Central memory CD4-positive, alpha-beta T cell (primary cell): ENCODE measurements at places on chromosomes 2 and 18.

GRCh38 chr2:70087702-70088597, 673 bp downstream of the PCBP1 start:
- no peak for DNase-seq

DNA sequence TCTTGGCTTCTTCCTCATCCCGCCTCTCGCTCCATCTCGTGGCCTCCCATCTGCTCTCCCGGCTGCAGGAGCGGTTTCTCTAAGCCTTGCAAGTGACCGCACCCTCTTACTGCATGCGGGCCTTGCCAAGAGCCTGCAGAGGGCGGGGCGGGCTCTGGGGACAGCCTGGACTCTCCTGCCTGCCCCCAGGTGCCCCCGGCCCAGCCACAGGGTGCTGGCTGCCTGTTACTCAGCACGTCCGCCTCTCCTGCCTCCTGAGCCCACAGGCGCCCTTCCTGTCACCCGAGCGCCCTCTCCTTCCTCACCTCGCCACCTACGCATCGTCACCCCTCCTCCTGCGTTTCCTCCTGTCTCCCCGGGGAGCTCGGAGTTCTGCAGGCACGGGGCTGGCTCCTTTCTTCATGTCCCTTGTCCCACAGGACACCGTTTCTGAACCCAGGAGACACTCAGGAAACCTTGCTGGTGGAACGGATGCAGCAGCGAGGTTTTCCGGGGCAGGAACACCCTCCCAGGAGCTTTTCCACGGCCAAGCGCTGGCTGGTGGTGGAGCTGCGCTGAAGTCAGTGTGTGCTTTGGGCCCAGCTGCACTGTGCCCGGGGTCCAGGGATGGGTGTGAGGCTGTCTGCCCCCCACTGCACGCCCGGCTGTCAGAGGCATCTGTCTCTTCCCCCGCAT, 28.5 kb downstream of the HPCAL1 start:
- peak; percentile 74 for DNase-seq

DNA sequence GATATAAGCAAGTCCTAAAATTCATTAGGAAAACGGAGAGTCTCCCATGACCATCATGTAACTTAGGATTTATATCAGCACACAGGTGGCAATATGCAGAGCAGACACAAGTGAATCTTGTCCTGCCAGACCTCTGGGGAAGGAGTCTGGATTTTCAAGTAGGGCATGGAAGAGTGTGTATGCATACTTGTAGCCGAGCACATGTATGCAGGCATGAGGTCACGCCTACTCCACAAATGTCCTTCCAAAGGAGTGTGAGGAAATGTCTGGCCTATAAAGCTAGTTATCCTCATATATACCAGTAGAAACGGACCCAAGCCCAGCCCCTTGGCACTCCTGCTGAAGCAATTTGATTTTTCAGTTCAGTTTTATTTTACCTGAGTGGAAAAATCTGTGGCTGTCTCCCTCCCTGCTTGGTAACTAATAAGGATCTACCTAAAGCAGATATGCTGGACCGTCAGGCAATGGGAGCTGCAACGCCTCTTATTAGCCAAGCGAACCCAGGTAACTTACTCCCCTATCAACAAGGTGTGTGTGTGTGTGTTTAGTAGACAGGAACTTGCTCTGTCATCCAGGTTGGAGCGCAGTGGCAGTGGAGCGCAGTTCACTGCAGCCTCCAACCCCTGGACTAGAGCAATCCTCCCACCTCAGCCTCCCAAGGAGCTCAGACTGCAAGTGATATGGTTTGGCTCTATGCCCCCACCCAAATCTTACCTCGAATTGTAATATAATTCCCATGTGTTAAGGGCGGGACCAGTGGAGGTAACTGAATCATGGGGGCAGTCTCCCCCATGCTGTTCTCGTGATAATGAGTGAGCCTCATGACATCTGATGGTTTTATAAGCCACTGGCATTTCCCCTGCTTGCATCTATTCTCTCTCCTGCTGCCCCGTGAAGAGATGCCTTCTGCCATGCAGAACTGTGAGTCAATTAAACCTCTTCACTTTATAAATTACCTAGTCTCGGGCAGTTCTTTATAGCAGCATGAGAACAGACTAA, 2.8 kb downstream of the STAT1 start:
- no peak for DNase-seq

DNA sequence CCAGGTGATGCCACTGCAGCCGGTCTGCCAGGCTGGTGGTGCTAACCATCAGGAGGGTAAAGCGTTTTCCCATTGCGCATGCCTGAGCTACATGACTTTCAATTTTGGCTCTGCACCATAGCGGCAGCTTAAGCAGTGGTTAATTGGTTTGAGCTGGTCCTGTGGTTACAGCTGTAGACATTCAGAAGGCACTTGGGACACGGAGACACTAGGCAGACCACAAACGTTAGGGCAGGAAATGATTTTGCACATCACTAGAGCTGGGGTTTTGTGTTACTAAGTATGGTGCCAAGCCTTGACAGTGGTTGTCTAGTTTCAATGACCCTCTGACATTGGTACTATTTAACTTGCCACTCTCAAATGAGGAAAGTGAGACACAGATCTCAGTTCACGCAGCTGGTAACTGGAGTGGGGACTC, 28.9 kb upstream of the CNOT11 start:
- peak; percentile 60 for DNase-seq

DNA sequence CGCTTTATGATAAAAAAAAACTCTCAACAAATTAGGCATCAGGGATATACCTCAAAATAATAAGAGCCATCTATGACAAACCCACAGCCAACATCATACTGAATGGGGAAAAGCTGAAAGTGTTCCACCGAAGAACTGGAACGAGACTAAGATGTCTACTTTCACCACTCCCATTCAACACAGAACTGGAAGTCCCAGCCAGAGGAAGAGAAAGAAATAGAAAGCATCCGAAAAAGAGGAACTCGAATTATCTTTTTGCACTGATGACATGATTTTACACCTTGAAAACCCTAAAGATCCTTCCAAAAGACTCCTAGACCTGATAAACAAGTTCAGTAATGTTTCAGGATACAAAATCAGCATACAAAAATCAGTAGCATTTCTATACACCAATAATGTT, 121.6 kb downstream of the ZRANB3 start:
- no peak for DNase-seq

DNA sequence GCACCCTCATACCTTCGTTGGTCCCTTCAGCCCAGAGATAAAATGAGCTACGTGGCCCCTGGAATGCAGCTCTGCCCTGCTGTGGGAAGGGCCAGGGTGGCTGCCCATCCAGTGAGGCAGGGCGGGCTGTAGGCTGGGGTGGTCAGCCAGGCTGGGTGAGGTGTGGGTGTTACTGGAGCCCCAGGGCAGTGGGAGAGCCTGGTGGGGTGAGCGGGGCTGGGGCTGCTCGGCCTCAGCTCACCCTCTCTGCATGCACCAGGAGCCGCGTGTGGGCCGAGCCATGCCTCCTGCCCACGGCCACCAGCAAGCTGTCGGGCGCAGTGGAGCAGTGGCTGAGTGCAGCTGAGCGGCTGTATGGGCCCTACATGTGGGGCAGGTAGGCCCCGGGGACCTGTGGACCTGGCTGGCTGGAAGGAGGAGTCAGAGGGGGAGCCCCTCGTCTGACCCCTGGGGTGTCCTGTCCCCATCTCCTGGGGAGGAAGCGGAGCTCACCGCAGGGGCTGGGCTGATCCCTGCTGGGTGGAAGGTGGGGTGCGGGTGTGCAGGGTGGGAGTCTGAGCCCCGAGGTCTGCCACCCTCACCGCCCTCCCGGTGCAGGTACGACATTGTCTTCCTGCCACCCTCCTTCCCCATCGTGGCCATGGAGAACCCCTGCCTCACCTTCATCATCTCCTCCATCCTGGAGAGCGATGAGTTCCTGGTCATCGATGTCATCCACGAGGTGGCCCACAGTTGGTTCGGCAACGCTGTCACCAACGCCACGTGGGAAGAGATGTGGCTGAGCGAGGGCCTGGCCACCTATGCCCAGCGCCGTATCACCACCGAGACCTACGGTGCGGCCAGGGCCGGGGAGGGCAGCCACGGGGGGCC, 5.5 kb downstream of the RNPEPL1 start:
- no peak for DNase-seq

DNA sequence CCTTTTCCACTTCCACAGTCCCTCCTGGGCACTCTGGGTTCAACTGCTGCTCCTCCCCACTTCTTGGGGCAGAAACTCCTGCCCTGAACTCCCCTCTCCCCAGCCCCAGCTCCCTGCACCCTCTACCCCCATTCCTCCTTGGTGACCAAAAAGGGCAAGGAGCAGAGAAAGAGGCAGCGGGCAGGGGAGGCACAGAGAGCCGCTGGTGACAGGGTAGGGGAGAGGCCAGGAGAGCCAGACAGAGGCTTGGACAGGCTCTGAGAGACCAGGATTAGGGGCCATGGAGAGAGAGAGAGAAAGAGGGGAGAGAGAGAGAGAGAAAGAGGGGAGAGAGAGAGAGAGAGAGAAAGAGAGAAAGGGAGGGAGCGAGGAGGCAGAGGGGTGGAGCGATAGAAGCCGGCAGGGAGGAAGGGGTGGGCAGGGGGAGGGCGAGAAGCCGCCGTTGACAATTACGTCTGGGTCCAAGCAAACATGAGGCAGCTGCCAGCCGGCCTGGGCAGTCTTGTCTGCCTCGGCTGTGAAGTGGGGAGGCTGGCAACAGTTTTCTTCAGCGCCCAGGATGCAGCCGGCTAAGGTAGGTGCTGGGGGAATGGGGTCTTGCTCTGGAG, at the start of gene KCNIP3:
Gene KCNIP3 (plus strand): TSS at position 468 of the 608 bp plus-strand sequence. CDS start 92 bp downstream, at position 560.
- no peak for DNase-seq

DNA sequence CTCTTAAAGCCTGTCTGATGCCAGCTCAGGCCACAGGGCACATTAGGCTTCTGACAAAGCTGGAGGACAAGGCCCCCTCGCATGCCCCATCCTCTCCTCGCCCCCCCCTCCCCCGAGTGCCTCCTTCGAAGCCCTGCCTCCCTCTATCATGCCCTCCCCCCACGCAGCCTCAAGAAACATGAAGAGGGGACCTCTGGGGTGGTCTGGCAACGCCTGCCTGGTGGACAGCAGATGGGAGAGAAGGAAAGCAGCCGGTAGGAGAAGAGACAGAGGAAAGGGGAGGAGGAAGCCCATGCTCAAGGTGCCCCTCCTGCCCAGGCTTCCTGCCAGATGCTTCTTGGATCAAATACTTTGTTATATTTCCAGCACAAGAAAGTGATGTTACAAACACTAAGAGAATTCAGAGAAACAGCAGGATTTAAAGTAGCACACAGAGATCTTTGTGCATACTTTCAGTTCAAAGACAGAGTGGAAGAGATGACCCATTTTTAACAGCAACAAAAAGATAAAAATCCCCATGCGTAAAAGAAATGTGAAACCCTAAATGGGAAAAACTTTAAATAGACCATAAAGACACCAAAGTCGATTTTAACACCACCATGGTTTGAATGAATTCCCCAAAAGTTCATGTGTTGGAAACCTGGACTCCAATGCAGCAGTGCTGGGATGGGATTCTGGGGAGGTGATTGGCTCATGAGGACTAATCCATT, 19.0 kb downstream of the BOK start:
- DNase-seq = no peak

DNA sequence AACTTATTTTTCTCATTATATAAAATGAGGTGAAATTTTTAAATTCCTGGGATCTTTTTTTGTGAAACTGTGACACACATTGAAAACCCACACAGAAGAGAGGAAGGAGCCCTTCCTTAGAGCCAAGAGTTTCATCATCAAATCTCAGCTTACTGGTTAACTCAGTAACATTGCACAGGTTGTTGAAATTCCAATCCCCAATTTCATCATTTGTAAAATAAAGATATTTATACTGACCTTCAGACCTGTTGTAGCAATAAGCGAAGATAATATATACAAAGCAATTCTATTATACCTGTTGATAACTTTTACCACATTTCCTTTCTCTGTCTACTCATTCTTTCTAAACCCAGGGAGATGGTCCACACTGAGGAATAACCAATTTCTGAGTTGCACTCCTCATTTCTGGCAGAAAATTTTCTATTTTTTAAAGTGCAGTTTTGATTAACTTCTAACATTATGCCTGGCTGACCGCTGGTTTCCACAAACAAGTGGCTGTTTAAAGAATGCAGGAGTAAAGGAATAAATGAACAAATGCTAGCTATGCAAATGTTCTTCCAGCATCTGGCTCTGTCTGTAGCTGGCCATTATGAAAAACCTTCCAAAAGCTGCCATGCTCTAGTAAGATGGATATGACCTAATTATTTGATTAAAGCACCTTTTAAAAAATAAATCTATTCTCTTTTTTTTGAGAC, 105.7 kb upstream of the LINC00305 start:
- no peak for DNase-seq

GRCh38 chr2:48343571-48344440, 186.1 kb upstream of the STON1 start:
- peak; percentile 74 for DNase-seq

- DNase-seq = no peak
Observed at GRCh38 chr2:233453916-233454315, 99.6 kb downstream of the DGKD start.

- no peak for DNase-seq
Observed at GRCh38 chr2:144798034-144798433, 278.1 kb upstream of the ZEB2 start.

DNA sequence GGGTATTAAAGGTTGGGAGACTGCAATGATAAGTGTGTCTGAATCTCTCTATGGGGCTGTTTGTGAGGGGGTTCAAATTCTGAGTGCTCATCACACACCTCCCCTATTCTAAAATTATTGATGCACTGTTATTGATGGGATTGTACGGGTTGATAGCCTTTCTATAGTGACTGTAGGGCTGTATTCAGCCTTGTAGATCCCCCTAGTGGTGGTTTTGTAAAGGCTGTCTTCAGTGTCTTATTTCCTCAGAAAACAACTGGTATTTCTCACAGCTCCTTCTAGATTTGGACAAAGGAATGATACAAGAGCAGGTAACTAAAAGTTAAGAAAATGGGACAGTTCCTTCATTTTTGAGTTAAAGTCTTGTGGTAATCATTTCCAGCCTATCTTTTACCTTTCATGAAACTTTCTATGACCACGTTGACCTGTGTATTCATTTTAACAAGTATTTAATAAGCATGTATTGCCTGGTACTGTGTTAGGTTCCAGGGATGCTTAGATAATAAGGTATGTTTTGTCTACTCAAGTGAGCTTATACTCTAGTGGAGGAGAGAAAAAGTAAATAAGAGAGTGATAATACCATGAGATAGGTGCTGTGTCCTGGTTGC, 21.2 kb downstream of the SMAD4 start:
- DNase-seq = peak; percentile 56

DNA sequence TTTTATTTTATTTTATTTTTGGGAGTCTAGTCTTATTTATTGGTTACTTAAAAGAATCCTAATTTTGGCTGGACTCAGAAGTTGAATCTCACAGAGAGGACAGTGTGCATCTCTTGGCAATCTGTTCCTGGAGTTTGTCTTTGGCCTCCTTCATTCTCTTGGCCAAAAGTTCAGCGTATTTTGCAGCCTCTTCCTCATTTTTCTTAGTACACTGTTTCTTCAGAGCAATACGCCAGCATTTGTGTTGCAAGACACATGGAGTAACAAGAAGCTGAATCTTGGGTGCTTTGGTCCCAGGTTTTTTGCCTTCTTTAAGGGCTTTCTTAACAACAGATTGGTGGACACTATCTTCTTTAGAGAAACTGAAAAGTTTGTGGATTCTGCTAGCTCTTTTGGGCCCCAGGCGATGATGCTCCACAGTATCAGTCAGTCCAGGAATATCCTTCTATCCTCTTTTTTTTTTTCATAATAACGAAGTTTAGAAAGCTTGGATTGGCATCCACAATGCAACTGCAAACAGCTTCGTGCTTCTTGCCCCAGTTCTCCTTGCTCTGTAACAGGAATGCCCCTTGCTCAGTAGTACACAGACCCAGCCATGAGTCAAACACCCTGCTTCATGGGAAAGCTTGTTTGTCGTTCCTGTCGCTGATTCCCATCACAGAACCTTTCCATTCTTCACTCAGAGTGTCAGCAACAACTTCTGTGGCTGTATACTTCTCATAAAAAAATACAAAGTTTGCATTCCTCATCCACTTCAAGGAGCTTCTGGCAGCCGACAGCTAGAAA, 34.8 kb upstream of the RFX8 start:
- DNase-seq = no peak

- no peak for DNase-seq
Observed at GRCh38 chr18:74299162-74299561, 7.4 kb upstream of the CYB5A start.
